Endodermal cell (in vitro differentiated cells): ENCODE measurements at places on chromosomes 13 and 19. TPM values are rescaled to one million over a fixed set of nuclear protein-coding genes. Genes with fewer than 3 reads are reported as not detected.
A peak's percentile ranks its signal among the peaks of the same experiment; 100 is the strongest.

- peak; percentile 95 for DNase-seq
These were observed 6.4 kb downstream of the ANGPTL6 start for GRCh38 chr19:10095948-10096614.

- no peak for DNase-seq
These were observed 114.6 kb downstream of the KDM4B start for GRCh38 chr19:5083547-5083965.

DNA sequence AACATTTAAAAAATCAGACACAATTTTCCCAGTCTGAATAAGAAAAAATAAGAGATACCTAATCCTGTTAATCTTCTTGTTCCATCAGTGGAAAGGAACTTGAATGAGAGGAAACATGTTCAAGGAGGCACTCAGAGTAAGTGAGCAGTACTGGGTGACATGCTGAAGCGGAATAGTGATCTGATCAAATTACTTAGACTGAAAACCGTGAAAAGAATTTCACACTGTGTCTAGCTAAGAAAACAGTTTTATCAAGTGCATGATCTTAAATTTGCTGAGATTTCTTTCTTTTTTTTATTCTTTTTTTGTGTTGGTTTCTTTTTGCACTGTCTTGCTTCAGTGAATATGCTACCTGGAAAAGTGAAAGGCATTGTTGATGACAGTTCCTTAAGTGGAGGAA lies 249.5 kb upstream of the SLC10A2 start:
- DNase-seq: no peak

GRCh38 chr19:38850436-38850975 lies 720 bp upstream of the HNRNPL start:
- no peak for DNase-seq

DNA sequence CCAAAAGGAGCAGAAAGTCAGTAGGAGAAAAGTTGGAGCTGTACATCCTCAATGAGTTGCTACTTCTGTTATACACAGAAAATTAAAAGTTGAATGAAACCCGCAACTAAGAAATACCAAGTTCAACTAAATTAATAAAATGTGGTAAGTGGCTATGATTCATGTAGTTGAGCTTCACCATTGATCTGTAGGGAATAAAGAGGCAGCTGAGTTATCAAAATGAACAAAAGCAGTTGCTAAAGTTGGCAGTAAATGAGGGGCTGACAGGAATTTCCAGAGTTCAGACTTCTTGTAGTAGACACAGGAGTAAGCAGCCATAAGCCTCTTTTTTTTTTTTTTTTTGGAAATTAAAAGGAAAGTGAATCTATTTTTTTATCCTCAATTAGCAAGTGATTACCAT lies 234.6 kb downstream of the POSTN start:
- DNase-seq: no peak

- DNase-seq: no peak
These were observed 164.0 kb upstream of the ZNF507 start for GRCh38 chr19:32181216-32181920.

DNA sequence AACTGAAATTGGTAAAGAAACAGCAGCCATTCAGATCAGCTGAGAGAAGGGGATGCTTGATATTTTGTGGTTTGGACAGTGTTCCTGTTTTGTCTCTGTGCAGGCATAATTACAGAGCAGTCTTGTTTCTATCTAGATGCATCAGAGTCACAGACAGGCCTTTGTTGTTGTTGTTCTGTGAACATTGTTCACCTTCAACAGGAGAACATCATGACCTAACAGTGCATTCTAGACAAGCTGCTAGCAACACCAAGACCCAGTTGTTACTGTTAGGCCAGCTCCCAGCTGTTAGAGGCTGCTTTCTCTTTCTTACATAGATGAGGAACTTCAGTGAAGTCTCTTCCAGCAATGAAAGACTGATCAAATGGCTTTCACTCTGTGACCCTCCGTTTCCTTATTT lies 8.5 kb upstream of the LSR start:
- no peak for DNase-seq

DNA sequence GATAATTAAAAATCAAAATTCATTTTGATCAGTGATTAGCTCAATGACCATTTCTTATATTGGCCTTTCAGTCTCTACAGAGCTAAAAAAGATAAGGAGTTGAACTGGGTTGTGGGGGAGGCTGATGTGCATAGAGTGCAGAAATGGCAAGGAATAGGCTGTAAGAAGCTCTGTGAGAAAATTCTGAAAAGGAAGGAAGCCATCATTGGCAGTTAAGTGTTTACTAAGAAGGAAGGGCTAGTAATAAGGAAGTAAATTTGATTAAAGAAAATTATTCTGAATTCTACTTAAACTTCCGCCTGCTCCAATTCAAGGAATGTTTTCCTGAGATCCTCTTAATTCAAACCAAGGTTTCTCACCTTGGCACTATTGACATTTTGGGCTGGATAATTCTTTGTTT lies 187.5 kb downstream of the MZT1 start:
- DNase-seq: no peak

DNA sequence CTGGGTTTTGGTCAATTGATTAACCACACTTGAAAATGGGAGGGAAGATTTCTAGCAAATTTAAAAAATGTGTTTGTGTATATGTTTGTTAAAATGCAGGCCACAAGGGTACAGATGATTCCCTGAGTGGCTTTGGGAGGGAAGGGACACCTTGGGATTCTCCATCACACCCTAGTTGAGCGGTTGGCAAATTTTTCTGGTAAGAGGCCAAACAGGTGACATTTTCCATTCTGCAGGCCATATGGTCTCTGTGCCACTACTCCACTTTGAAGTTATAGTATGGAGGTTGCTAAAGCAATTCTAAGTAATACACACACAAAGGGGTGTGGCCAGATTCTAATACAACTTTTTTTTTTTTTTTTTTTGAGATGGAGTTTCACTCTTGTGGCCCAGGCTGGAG lies 12.9 kb upstream of the MED26 start:
- no peak for DNase-seq

GRCh38 chr19:9796113-9796773 lies 22.6 kb downstream of the FBXL12 start:
- peak; percentile 95 for DNase-seq

DNA sequence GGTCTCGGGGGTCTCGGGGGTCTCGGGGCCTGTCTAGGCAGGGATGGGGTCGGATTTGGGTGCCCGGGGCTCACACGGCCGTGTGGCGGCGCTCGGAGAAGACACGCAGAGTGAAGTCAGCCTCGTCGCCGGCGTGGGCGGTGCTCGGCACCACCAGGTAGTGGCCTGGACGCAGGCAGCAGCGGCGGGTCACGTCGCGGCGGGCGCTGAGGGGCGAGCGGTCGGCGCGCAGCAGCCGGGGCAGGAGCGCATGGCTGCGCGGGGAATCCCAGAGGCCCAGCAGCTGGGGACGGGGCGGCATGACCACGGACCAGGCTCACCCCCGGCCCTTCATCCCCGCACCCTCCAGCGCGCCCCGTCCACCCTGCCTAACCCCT lies 8.2 kb downstream of the CAPN12 start:
- peak; percentile 86 for DNase-seq

- no peak for DNase-seq
These were observed 807.7 kb upstream of the GPC6 start for GRCh38 chr13:92418818-92419412.

- peak; percentile 64 for DNase-seq
These were observed 138.7 kb downstream of the SIPA1L3 start for GRCh38 chr19:38045554-38046253.

GRCh38 chr19:58367698-58368454 lies 5.3 kb upstream of the ZNF497 start:
- no peak for DNase-seq

- DNase-seq: peak; percentile 65
These were observed 751 bp downstream of the ZNF584 start for GRCh38 chr19:58409010-58409790.

- no peak for DNase-seq
These were observed 276.7 kb downstream of the POU4F1 start for GRCh38 chr13:78326633-78327032.

DNA sequence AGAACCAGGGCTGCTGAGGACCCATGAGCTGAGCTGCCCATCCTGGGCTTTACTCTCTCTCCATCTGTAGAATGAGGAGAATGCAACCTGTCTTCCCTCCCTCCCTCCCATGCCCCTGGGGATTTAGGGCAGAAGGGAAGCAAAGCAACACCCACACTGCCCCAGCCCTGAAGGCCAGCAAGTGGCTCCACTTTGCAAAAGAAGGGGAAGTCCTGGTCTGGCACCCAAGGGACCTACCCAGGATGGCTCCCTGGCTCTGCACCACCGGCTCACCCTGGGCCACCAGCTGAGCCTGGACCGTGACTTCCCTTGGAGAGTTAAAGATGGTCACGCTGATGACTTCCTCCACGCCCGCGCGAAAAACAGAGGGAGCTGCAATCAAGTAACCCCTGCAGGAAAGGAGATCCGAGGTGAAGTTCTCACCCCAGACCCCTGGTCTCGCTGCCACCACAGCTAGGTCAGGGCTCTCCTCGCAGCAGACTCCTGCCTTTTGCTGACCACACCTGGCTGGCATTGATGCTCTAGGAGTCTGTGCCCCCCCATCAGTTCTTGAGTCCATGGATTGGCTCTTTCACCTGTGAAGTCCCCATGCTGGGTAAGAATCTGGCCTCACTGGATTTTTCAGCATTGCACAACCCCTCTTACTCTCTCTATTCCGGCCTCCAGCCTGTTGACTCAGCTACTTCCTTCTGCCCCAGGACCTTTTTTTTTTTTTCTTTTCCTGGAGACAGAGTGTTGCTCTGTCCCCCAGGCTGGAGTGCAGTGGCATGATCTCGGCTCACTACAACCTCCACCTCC lies 4.6 kb downstream of the CPAMD8 start:
- DNase-seq: no peak

Gene KIR3DL1
- not detected in 2 replicates for total RNA-seq

Gene TGFBR3L
- total RNA-seq: 0.84 to 1.6 TPM (median 1.5 TPM) in 3 replicates

Gene KIR2DL3
- not detected in 2 replicates for total RNA-seq

Gene OSCAR
- 0.44 to 3.2 TPM (median 0.46 TPM) in 3 replicates for total RNA-seq

Gene FPR3
- total RNA-seq: not detected in 2 replicates

Gene SIGLEC8
- total RNA-seq: not detected in 3 replicates

Gene IGFL3
- total RNA-seq: 1.6 to 4.4 TPM (median 2.1 TPM) in 3 replicates

Gene CEACAM8
- not detected in 2 replicates for total RNA-seq

Gene ZNF320
- total RNA-seq: 27.8 and 33.5 TPM in 2 replicates
